HT-29 (cell line): ENCODE measurements at places on chromosomes 1 and 21.
A peak's percentile ranks its signal among the peaks of the same experiment; 100 is the strongest.

DNA sequence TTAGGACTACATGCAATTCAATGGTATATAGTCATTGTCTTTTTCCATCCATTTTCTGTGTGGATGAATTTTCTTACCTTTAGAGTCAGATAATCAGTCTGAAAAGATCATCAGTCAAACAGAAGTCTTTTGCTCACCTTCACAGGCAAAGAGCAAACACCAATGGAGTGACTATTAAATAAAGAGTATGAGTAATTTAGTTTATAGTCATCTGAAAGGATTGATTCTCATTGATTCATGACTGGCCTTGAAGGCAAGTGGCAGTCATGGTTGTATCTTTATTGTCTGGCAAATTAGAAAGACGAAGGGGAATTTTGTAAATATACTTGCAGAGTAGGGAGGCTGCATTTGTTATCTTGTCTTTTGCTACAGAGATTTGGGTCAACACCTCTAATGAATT is 89.9 kb downstream of the EPB41 start:
- DNase-seq, result no peak

- DNase-seq, result peak; percentile 55
These were observed 15.4 kb downstream of the COL16A1 start for GRCh38 chr1:31688233-31688918.

DNA sequence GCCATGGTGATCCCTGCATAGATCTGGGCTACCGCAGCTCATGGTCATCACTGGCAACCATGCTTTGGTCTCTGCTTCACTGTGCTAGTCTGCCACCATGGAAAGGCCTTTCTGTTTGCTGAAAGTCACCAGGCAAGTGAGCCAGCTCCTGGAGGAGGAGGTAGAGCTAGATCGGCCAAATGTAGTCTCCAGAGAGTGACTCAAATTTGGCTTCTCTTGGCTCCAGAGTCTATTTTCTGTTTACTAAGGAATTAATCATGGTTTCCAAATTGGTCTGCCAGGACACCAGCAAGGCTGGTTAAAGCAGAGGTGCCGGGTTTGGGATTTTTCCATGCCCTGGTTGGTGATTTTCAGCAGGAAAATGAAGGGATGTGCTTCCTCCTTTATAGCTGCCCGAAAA is 52.7 kb upstream of the IVNS1ABP start:
- DNase-seq, result no peak

GRCh38 chr1:224689374-224689773 is 73.3 kb downstream of the CNIH3 start:
- no peak for DNase-seq

GRCh38 chr1:54640863-54641836 is at the start of gene MROH7:
TSS of gene MROH7 (plus strand) at chr1:54641786. CDS start at chr1:54652927, 11,141 bp downstream.
- peak; percentile 24 for DNase-seq

GRCh38 chr21:30408782-30409494 is 13.1 kb downstream of the KRTAP13-1 start:
- peak; percentile 66 for DNase-seq

DNA sequence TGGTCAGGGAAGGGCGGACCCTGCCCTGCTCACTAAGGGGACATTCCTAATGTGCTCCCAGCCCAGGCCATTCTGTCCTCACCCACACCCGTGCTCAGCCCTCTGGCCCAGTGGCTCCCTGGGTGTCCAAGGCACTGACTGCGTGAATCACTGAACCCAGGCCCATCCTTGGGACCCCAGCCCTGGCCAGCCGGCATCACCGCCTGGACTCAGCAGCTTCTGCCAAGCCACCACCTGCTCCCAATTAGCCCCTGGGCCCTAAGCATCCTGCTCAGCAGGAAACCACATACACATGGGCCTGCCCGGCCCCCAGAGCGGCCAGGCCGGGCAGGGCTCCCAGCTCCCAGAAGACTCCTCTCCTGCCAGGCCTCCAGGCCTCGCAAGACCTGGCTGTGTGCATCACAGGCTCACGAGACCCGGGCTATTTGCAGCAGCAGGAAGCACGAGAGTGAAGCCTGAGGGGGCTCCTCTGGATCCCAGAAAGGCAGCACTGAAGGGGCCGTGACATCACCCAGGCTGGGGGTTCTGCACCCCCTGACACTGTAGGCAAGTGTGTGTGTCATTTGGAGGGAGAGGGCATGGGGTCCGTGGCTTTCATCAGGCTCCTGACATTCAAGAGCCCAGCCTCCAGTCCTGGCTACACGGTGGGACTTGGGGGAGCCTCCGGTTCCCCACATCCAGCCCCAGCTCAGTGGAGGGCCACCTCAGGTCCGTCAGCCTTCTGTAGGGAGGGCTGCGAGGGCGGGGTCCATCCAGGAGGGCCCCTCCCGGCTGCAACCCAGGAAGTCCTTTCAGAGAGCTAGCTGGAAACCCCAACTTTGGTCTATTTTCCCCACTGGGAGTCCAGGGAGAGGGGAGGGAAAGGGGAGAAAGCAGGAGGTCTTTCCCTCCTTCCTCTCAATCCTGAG is 1.6 kb downstream of the MFAP2 start:
- no peak for DNase-seq

- DNase-seq, result no peak
These were observed 295.7 kb downstream of the SETD4 start for GRCh38 chr21:35764586-35764985.

DNA sequence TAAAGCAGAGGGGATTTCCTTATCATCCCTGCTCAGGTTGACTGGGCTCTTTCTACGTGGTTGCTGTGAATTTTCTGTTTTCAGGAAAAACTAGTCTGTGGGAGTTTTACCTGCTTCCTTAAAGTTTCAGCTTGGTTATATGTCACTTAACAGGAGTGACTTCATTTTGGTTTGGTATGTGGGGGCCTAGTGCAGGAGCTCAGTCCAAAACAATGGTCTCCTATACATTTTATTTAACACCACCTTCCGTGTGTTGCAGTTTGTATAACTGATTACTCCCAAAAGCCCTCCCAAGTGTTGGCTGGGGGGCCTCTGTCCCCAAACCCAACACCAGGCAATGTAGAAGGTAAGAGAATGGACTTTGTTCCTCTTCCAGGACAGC is 5.3 kb downstream of the IL23R start:
- no peak for DNase-seq

GRCh38 chr1:54575605-54576290 is 27.7 kb downstream of the ACOT11 start:
- DNase-seq, result no peak

DNA sequence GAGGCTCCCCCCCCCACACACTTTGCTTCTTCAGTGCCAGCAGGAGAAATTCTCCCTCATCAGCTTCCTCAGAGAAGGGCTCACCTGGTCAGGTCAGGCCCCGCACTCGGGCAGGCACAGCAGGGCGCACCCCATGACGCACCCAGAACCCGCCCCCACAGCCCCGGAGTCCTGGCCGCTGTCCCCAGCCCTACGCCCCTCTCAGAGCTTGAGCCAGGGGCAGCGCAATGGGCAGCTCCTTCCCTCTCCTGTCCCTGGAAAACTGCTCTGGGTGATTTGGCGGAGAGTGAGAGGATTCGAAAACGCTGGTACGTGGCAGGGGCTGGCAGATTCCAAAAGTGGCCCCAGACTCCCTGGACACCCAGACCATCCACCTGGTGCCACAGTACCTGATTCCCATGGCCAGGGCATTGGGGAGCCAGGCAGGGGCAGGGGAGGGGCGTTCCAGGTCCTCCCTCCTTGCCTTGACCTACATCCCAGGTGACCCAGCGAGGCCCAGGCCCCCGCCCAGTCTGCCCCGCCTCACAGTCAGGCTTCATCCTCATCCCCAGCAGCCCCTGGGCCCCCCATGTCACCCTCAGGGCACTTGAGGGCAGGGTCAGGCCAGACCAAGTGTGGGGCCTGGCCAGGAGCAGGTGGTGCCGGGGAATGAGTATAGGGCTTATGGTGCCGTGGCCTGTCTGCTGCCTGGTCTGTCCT is 23.7 kb downstream of the RRP1 start:
- DNase-seq, result no peak
